ENCODE measurements at places on chromosomes 2 and 18.

DNA sequence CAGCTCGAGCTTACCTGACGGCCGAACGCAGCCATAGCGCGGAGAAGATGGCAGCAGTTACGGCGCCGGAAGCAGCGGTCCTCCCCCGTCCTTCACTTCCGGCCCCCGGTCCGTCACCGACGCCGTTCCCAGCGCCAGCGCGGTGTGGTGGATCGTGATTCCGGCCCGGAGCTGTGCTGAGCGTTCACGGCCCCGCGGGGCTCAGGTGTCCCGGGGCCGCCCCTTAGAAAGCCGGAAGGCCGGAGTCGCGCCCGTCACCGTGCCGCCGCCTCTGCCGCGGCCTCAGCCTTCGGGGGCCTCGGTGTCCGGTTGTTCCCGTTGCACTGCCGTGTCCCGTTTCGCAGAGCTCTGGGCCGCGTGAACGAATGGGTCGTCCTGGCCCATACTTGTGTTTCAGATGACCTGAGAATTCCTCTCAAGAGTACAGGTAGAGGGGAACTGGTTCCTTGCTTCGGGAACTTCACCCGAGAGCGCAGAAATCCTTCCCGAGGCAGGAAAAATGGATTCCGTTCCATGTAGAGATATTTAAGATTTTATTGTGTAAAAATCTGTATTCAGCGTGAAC, at the start of gene MTERF4:
TSS of gene MTERF4 (minus strand) at position 49 of the 565 bp plus-strand sequence. CDS start at position 35, 14 bp downstream.
- peak; percentile 70 for DNase-seq

- no peak for DNase-seq
Observed at GRCh38 chr18:10100941-10101701, 187.3 kb downstream of the VAPA start.

GRCh38 chr2:213420828-213421385, 136.6 kb downstream of the SPAG16 start:
- no peak for DNase-seq

- DNase-seq, result no peak
Observed at GRCh38 chr2:232731470-232731869, 34.3 kb downstream of the GIGYF2 start.

GRCh38 chr2:99726691-99727090, 236.9 kb upstream of the REV1 start:
- no peak for DNase-seq
